ENCODE measurements at places on chromosomes 3 and 15.

- DNase-seq, result no peak
Measured at GRCh38 chr3:105999856-106000255, 131.0 kb upstream of the CBLB start.

DNA sequence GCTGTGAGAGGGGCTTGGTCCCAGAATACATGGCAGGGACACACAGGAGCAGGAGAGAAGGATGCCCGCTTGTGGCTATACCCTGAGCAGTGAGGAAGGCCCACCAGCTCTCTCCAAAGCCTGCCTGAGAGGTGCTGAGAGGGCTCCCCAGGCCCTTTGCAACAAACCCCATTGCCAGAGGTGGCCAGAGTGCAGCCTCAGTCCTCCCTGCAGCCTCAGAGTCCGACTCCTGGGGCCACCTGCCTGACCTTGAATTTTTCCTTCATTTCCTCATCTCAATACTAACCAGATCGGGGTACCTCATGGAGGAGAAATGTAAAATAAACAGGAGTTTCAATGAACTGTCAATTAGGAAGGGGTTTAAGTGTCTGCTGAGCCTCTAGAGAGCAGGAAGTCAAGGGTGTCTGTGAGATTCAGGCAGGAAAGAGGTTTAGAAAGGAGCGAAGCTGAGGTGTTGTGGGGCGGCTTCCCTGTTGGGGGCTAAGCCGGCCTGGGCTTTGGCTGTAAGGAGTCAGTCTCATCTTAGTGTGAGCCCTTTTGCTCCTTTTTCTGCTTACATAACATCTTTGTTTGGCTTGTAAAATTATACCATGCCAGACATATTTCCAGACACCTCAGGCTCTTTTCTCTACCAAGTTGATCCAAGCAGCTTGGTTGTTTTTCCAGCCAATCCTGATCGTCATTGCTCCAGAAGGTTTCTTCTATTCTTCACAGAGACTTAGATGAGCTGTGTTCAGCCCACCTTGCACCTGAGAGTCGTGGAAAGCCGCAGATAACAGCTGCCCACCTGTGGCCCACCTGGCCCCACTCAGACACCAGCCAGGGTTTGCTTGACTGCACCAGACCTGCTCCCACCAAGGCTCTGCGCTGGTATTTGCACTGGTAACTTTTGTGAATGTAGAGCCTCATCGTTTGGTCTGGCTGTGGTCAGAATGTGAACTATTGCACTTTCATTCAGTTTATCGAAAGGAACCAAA, 36.7 kb downstream of the CMTM7 start:
- peak; percentile 68 for DNase-seq

DNA sequence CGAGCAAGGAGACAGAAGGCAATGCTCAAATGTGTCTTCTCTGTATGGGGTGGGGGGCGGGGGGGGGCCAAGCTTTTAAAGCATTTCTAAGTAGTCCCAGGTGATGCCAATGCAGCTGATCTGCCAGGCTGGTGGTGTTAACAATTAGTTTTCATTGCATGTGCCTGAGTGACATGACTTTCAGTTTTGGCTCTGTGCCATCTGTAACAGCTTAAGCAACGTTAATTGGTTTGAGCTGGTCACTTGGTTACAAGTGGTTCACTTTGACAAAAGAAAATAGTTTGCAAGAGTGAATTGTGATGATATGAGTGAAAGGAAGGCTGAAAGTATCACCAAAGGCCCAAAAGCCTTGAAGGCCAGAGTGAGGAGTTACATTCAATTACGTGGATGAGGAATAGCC, 26.4 kb upstream of the LRIG1 start:
- no peak for DNase-seq

DNA sequence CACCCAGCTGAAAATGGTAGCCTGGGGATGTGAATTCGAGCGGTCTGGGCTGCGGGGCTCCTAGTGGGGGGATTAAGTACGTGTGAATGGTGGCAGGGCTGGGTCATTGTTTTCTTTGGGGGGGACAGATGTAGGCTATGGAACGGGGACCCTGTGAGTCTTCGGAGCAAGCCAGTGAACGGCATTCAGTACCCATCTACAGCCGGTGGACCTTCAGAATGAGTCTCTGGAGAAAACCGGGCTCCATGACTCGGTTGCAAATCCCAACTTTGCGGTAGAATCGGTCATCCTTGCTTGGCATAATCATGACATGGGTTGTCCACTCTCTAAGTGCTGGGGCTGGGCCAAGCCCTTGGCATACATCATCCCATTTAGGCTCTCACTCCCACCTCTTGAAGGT, 7.2 kb upstream of the EOMES start:
- DNase-seq, result no peak

DNA sequence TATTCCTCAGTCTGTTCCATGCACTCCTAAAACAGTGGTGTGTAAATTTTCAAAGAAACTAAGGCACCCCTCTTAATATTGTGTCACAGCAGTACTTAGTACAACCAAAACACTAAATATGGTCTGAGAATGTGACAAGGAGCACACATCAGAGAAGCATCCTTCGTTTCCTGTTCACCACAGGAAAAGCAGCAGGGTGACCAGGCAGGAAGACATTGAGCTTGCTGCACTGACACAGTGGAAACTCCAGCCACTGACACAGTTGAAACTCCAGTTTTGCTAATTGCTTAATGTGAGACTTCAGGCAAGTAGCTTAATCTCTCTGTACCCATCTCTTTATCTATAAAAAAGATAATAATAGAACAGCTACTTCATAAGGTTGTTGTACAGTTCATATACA, 353.0 kb upstream of the RORA start:
- no peak for DNase-seq

GRCh38 chr3:126450219-126450618, 25.5 kb downstream of the ZXDC start:
- DNase-seq, result no peak

DNA sequence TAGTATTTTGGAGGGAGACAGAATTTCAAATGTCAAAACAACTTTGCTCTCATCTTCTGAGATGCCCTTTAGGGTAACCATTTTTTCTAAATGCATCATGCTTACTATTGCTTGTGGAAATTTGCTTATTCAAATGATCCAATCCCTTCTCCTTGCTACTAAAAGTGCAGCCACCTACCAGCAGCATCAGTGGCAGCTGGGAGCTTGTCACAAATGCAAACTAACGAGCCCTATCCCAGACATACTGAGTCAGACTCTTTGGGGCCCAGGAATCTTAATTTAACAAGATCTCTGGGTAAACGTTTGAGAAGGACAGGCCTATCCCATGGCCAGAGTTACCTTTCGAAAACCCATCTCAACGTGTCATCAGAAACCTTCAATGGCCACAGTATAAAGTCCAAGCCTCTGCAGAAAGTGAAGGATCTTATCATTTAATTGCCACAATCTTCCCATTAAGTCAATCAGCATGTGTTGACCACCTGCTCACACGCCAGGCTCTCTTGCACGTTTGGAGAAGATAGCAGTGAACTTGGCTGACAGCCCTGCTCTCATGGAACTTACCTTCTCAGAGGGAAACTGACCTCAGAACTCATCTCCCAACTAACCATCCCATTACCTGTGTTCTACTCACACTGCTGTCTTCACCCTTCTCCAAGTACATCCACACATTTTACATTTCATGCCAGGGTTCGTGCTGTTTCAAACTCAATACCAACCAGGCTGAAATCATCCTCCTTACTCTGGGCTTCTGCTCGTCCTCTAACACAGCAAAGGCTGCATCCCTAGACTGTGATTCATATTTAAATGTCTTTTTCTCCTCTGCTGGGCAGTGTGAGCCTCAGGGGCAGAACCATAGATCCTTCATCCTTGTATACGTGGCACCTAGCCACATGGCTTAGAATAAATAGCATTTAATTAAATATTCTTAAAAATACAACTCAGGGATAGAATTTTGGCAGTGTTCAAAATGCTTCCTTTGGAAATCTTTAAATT, 24.8 kb upstream of the VGLL4 start:
- no peak for DNase-seq

GRCh38 chr3:194198938-194199337, 63.0 kb downstream of the HES1 start:
- no peak for DNase-seq

DNA sequence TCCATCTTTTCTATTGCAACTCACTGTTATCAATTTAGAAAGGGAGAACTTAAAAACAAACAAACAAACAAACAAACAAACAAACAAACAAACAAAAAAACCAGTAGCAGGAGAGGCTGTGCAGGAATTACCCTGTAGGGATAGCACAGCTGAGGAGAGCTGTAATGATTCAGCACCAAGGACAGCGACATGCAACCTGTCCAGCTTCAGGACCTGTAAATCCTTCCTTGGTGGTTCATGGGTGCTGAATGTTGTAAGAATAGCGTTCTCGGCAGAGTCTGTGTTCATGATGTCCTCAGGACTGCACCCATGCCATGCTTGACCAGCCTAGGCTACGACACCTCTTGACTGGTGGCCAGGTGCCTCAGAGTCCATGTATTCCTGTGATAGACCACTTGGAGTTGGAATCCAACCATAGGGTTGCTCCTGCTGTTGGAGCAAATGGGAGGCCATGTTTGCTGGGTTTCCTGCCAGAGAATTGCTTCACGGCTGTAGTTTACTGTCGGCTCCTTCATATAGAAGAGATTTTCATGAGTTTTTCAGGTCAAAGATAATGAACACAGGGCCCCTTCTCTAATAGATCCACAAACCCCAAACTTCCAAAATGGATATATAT, 65.9 kb downstream of the CACNA2D3 start:
- DNase-seq, result no peak

DNA sequence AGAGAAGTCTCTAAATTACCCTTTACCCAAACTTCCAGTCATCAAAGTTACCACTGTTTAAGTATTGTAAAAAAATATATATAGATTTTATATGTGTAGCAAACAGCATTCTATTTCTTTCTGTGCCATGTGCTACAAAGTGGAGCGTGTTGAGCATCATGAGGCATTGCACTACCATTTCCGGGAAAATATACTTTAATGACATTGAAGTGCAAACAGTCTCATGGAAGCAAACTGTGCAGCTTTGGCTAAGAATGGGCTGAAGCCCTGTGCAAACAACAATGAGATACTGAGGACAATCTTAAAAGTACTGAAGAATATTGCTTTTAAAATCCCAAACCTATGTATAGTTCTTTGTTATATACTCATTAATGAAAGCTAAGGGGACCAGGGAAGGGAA, 6.5 kb upstream of the RPL22L1 start:
- no peak for DNase-seq

DNA sequence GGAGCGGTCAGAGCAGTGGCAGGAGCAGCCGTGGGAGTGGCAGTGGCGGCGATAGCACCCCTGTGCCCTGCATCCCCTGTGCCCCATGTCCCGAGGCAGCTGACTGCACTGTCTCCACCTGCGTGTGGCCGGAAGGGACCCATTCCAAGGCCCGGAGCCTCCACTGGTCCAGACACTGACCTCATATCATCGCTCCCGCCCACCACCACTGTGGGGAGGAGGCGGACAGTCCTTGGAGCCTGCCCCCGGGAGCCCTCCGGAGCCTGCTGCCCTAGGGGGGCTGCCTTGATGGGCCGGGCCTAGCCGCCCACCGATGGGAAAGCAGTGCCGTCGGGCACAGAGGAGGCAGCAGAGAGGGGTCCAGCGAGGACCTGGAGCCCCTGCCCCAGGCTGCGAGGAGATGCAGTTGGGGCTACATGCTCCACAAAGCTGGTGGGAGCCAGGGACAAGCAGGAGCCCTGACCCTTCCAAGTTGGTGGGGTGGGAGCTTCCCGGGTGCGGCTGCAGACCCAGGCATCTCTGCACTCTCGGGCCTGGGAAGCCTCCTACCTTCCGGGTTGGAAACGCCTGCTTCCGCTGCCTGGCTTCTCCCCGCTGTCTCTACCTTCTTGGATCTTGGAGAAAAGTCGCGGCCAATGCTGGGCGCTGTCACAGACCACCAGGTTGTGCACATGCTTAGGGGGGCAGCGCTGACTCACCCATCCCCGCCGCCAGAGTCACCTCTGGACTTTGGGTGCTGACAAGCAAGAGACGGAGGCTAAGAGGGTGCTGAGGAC, 283.2 kb upstream of the ROBO1 start:
- DNase-seq, result no peak

- DNase-seq, result no peak
Measured at GRCh38 chr3:71754610-71755253, 1.1 kb downstream of the GPR27 start.

GRCh38 chr3:46001178-46001577, 5.6 kb upstream of the FYCO1 start:
- DNase-seq, result no peak

GRCh38 chr3:127373441-127374085, 85.7 kb upstream of the PRR20G start:
- no peak for DNase-seq

GRCh38 chr3:32885283-32885901, 66.1 kb upstream of the CCR4 start:
- no peak for DNase-seq

DNA sequence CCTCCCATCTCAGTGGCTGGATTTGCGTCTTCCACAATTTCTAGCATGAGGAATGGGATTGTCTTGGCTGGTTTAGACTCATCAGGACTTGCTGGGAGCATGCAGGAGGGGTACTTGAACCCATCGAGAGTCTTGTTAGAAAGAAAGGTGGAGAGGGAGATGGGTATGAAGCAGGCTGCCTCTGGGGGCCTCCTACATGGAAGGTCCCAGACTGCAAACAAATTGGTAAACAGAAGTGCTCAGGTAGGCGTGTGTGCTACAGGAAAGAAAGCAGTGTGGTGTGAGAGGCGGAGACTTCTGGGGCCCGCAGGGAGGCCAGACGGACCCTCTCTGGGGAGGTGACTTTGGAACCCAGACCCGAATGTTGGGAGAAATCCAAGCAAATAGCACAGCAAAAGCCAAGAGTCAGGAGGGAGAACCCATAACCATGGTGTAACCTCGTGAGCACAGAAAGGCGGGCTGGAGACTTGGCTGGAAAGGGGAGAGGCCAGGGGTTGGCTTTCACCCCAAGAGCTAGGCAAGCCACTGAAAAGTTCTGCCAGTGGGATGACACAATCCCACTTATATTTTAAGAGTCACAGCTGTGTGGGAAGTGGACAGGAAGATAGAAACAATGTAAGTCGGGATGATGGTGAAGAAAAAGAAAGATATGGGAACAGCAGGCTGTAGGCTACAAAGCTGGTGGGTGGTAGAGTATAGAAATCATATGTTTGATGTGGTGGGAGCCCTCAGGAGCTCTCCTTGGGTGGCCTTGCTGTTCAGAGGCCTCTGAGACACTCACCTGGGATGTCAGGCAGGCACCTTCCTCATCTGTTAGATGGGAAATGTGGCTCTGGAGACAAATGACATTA, 130.1 kb upstream of the PRR20G start:
- no peak for DNase-seq

GRCh38 chr3:157111518-157111917, 48.4 kb downstream of the CCNL1 start:
- no peak for DNase-seq

- no peak for DNase-seq
Measured at GRCh38 chr15:72379856-72380430, 4.1 kb upstream of the HEXA start.
